ENCODE measurements at places on chromosomes 11 and 22. TPM values are rescaled to one million over a fixed set of nuclear protein-coding genes. Genes with fewer than 3 reads are reported as not detected.
A peak's percentile ranks its signal among the peaks of the same experiment; 100 is the strongest.

DNA sequence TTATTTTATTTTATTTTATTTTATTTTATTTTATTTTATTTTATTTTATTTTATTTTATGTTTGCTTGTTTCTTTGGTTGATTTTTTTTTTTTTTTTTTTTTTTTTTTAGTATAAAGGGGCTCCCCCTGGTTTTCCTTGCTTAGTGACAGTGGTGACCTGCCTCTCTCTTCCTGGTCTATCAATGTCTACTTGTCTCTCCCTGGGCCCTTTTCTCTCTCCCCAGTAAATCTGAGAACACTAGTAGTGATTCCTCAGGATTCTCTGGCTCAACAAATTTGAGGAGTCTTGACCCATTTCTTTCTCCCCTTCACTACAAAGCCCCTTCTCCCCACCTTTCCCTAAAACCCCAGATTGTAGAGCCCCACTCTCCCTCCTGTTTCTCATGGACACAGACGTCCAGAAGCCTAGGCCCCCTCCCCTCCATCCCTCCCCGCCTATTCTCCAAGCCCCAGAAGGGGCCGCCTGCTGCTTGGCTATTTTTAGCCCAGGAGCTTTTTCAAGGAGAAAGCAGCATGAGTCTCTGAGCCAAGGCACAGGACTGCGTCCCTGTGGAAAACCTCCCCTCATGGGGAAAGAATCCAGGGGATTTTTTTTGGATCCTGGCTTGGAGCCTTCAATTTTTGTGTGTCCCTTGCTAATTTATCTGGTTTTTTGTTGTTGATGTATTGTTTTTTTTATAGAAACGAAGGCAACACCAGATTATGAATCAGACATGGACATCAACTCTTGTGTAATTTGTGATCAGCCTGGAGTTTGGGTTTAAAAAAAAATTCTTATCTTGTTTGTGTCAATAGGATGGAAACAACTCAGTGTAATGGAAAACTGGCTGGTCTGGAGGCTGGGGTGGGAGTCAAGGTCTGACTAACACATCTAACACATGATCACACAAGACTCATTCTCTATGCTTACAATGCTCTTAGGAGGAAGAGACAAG, 17.5 kb upstream of the ACCSL start:
- peak; percentile 89 for DNase-seq

TIGD3 gene
- total RNA-seq, result 0.33 TPM

GRCh38 chr11:117199053-117199915, at the start of gene TAGLN:
TAGLN (plus strand) TSS chr11:117199370; CDS start chr11:117203014, 3,644 bp downstream.
- peak; percentile 88 for DNase-seq

DNA sequence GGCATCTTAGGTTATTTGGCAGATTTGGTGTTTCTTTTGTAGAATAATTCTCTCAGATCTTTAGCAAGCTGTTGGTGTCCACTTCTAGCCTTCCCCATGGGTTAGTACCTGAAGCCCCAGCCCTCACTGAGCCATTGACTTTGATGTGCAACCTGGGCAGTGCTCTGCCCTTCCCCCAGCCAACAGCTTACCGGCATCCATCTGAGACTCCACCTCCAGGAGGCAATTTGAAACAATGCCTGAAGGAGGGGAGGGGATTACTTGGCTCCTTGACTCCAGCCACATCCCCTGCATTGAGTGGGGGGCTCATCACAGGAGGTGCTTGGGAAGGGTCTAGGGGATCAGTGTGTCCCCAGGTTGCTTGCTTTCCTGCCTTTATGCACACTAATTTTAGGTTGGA, 114.8 kb downstream of the TRIM29 start:
- DNase-seq, result no peak

UBQLN3 gene
- total RNA-seq, result 0.30 TPM

GRCh38 chr11:62842171-62842741, 2.9 kb upstream of the WDR74 start:
- peak; percentile 83 for DNase-seq

DNA sequence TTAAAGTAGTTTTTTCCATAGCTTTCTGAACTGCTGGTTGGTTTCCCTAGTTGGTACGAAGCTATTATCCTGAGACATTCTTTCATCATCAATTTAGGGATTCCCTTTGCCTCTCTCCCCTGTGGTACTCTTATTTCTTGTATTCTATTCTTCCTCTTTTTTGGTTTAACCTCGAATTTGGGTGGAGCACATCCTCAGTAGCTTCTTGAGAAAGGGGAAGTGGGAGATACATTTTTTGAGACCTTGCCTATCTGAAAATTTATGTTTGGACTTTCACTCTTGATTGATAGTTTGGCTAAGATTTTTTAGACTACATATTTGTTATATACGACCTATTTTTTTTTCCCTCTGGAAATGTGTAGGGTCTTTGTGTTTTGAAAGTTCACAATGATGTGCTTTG, 121.7 kb upstream of the ZBED5 start:
- DNase-seq, result no peak

- peak; percentile 98 for DNase-seq
Observed at GRCh38 chr11:65487467-65488272, 11.2 kb upstream of the MALAT1 start.

- DNase-seq, result no peak
Observed at GRCh38 chr22:33656808-33657628, 263.3 kb downstream of the LARGE1 start.

DNA sequence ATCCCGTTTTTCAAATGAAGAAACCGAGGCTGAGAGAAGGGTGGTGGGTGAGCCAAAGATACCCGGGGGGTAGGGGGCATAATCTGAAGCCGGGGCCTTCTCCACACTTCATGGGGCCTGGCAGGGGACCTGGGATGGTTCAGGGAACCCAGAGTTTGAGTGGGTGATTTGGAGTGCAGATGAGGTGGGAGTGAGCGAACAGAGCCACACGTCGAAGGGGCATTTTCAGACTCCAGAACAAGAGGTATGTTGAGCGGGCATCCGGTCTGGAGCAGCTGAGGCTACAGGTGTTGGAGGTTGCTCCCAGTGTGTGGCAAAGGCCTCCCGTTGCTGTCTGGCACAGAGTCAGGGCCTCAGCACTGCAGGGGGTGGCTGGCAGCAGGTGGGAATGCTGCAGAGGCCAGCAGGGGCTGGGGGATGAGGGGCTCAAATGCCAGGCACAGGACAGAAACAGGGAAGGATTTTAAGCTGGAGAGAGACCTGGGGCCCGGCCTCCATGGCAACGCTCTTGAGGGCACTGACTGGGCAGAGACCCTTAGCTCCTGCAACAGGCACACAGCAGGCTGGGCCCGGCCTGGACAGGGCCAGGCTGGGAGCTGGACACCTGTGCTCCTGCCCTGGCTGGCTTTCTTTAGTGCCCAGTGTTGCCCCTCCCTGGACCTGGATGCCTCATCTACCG, 46.2 kb downstream of the WNT11 start:
- no peak for DNase-seq

GRCh38 chr11:12962306-12962705, 46.8 kb upstream of the RASSF10 start:
- DNase-seq, result no peak

DNA sequence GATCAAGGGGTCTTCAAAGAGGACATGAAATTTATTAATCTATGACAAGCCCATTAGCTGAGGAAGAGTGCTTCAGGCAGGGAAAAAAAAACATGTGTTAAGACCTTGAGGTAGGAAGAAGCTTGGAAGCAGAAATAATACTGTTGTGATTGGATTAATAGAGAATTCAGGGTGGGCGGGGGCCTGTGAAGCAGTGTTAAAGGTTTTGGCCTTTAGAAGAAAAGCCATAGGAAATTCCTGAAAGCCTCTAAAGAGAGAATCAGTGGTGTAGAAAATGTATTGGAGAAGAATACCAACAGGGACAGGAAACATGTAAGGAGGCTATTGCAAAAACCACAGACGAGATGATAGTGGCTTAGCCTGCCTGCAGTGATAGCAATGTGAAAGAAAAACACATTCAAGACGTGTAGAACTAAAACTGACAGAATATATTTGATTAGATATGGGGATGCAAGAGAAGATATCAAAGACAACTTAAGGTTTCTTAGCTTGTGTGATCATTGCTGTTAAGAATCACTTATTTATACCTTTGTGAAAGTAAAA, 404.4 kb upstream of the ANO3 start:
- DNase-seq, result no peak

GRCh38 chr22:46613606-46614021, 6.6 kb upstream of the GRAMD4 start:
- no peak for DNase-seq

ACTN3 gene
- 0.12 TPM for total RNA-seq

GRCh38 chr22:38422611-38423511, 32.1 kb downstream of the KCNJ4 start:
- no peak for DNase-seq

GRCh38 chr11:115616971-115617370, 112.8 kb upstream of the CADM1 start:
- DNase-seq, result no peak

GRCh38 chr11:62708793-62709192, 1.3 kb downstream of the GNG3 start:
- peak; percentile 66 for DNase-seq

- no peak for DNase-seq
Observed at GRCh38 chr22:49142296-49142695, 685.4 kb downstream of the BRD1 start.

- DNase-seq, result no peak
Observed at GRCh38 chr11:18375941-18376340, 18.4 kb upstream of the LDHA start.

HBB gene
- 58.5 TPM for total RNA-seq

- DNase-seq, result peak; percentile 10
Observed at GRCh38 chr22:49573109-49573765, 254.4 kb downstream of the BRD1 start.

GRCh38 chr22:35605851-35606481, 11.2 kb downstream of the MB start:
- no peak for DNase-seq

GRCh38 chr11:62502030-62502730, 44.4 kb downstream of the AHNAK start:
- DNase-seq, result no peak

LGALS12 gene
- 0.23 TPM for total RNA-seq

GRCh38 chr11:30174265-30175020, 56.4 kb upstream of the FSHB start:
- DNase-seq, result no peak

GRCh38 chr22:44709881-44710392, 7.9 kb downstream of the PRR5 start:
- DNase-seq, result no peak

GRCh38 chr11:69635804-69636511, 5.0 kb upstream of the CCND1 start:
- DNase-seq, result no peak

IL18 gene
- 17.1 TPM for total RNA-seq

SCN4B gene
- total RNA-seq, result 0.52 TPM

DNA sequence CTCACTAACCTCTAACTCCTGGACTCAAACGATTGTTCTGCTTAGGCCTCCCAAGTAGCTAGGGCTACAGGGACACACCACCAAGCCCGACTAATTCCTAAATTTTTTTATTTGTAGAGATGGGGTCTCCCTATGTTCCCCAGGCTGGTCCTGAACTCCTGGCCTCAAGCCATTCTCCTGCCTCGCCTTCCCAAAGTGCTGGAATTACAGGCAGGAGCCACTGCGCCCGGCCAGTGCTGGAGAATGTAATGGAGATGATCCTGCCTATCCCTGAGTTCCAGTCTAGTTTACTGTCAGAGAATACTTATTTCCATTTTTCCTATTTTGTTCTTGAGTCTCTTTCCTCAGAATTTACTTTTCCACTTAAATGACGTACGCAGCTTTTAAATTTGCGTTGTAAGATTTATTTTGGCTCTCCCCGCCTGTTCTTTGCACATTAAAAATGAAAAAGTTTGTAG, at the start of gene CHEK1:
TSS of gene CHEK1 (plus strand) at position 408 of the 458 bp plus-strand sequence. CDS start 1,606 bp downstream, outside the sequence.
- no peak for DNase-seq

- DNase-seq, result no peak
Observed at GRCh38 chr11:113685654-113686359, 20.3 kb downstream of the TMPRSS5 start.

ABCC8 gene
- not detected for total RNA-seq

RAPSN gene
- total RNA-seq, result not detected

- no peak for DNase-seq
Observed at GRCh38 chr11:100472727-100473389, 214.2 kb upstream of the ARHGAP42 start.

OMP gene
- 1.3 TPM for total RNA-seq

PANX2 gene
- total RNA-seq, result 3.3 TPM

- no peak for DNase-seq
Observed at GRCh38 chr11:63547061-63547460, 10.5 kb downstream of the PLAAT4 start.

- DNase-seq, result no peak
Observed at GRCh38 chr22:38570779-38571364, 889 bp upstream of the DMC1 start.

DNA sequence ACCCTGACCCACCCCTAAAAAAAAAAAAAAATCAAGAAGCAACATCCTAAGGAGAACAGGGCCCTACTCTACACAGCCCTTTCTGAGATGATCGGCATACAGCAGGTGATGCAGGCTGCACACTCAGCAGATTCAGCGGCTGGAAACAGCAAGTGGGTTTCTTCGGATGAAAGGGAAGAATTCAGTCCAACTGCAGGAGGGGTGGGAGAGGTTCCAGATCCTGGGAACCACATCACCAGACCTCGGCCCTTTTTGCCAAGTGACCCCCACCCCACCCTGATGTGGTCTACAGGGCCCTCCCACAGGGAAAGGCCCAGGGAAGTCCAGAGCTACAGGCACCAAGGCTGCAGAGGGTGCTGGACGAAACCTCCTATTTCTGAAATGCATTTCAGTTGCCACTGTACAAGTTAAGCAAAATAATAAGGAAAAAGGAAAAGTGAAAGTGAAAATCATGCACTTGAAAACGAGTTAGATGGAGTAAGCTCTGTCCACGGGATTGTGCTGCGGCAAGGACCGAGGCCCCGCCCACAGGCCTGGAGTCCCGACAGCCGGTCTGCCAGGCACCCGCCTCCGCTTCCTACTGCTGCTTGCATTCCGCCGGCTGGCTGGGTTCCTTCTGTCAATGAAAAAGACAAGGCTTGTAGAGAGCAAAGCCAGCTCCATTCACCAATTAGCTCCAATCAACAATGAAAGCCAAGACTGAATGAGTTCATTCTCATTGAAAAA, 16.0 kb upstream of the PHLDA2 start:
- peak; percentile 87 for DNase-seq

- no peak for DNase-seq
Observed at GRCh38 chr11:116510886-116511650, 261.7 kb downstream of the BUD13 start.

GRCh38 chr11:13776134-13776815, 107.8 kb downstream of the FAR1 start:
- no peak for DNase-seq

CCDC81 gene
- total RNA-seq, result 2.1 TPM
